ENCODE measurements at places on chromosomes 4 and X.

DNA sequence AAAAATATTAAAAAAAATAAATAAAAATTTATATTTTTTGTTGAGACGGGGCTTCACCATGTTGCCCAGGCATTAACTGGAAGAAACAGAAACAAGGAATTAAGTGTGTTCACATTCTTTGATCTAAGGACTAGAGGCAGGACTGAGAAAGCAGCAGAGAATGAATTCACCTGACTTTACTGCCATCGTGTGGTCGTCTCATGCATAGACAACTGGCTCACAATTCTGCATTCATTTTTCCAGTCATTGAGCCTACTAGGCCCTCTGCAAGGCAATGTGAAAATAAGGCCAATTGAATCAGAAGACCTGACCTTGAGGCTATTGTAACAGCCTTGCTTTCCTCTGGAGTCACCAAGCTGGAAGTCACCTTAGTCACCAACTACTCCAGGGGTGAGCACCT is 37.4 kb downstream of the LHFPL1 start:
- no peak for DNase-seq

- no peak for DNase-seq
Observed at GRCh38 chrX:49925176-49925575, 2.8 kb downstream of the CLCN5 start.

DNA sequence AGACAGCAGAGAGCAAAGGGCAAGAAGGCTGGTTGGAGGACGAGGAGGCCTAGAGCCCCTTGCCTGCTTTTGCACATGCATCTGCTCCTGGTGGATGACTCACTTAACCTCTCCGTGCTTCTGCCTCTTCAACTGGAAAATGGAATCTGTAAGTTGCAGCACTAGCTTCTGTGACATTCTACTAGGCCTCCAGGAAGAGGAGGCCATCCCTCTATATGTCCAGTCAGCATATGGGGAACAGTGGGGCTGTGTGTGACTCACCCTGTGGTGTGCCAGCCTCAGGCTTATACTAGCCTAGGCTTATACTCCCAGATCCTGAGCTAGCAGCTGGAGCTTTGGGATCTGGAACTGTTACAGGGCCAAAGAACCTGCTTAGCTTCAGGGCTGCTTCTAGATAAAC is 36.0 kb downstream of the RTL9 start:
- no peak for DNase-seq

DNA sequence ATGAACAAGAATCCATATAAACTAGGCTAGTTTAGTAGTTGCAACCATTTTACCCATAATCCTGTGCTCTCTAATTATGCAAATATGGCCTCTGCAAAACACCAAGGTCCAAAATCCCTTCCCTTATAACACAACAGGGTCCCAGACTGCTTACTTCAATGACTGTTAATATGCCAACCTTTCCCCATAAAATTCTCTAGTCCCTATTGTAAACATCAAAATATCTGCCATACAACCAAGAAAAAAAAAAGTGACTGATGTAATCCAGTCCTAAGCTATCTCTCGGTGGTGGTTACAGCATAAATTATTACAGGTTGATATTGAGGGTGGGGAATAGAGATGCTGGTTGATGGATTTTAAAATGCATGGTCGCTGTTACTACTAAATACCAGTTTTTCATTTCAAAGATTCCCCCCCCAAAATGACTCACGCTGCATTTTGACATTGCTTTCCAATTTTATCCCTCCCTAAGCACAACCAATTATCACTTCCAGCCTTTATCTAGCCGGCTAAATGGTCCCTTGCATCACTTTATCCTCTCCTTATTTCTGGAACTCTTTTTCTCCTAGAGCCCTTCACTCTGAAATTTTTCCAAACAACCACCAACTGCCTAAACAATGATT is 44.8 kb downstream of the TSPAN5 start:
- DNase-seq, result no peak

- no peak for DNase-seq
Observed at GRCh38 chr4:44522761-44523445, 74.3 kb upstream of the KCTD8 start.

- DNase-seq, result no peak
Observed at GRCh38 chr4:103720661-103721060, 876 bp upstream of the TACR3 start.

- DNase-seq, result no peak
Observed at GRCh38 chrX:122777766-122778165, 406.3 kb upstream of the GRIA3 start.

DNA sequence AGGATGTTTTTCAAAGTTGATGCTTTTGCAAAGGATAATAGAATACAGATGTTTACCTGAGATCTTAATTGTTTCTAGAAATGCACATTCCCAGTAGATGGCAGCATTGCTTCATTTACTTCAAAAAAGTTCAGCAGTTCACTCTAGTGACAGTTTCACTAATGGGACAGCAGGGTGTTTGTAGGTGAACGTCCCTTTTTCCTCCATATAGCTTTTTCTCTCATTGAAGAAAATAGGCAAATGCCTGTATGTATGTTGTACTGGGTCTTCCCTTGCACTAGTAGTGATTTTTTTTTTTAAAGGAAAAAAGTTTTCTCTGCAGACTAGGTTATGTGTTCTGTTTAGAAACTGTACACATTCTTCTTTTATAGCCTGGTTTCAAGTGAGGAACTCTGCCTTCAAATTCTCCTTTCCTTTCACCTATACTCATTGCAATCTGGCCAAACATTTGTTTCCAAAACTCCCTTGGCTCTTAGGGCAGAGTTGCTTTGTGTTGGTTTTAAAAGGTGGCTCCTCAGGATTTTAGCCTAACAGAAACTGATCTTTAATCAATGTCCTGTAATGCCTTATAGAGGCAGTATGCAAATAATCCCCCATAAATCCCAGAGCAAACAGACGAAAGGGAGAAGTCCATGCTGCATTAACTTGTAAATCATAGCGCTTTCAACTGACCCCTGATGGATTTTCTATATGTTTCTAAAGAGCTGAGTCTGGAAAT is 86.3 kb downstream of the EGF start:
- DNase-seq, result no peak

DNA sequence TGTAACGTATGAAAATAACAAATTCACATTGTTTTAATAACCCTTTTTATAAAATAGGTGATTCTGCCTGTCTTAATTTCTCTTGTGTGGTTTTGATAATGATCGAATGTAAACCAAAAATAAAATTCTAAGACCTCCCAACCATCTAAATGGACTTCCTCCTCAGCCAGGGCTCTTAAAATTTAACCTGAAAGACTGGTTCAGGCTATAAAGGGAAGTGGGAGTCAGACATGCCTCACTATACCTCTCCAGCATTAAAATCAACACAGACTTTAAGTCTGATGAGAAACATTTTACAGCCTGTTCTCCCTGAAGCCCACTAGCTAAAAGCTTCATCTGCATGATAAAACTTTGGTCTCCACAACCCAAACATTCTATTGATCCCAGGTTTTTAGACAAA is 97.6 kb upstream of the STIM2 start:
- no peak for DNase-seq

DNA sequence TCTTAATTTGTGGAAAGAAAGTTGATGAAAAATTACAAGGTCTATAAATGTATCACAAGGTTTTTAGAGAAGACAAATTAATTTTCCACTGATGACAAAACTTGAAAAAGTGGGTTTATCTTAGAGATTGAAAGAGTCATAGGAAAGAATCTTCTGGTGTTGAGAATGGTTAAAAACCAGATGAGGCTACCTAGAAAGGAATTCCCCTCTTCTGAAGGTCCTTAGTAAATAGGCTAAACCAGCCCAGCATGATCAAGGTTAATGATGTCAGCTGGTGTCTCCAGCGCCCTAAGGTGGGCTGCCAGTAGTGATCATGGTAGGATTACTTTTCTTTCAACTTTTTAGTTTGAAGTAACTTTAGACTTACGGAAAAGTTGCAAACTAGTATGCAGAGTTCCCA is 71.8 kb upstream of the PGRMC2 start:
- no peak for DNase-seq

- DNase-seq, result no peak
Observed at GRCh38 chr4:41678951-41679350, 69.6 kb downstream of the PHOX2B start.

- DNase-seq, result no peak
Observed at GRCh38 chr4:115101675-115102074, 11.7 kb downstream of the NDST4 start.

DNA sequence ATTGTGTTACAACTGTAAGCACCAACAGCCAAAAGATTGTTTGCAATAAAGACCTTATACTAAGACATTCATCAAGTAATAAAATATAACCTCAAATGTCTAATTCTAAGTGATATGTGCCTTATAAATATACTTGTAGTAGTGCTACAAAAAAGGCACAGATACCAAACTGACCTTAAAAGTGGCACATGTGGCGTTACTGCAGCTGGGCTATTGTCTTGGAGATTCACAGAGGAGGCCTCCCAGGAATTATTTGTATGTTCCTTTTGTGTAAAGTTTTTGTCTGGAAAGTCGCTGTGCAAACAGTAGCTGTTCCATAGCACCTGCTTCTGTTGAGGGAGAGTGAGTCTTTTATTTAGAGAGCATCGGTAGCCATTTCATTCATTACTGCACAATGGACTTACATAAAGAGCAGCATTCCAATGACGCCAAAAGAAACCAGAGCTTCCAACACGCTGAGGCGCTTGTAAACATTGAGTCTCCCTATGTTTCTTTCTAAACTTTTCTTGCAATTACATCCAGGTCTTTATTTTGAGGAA is 143.7 kb downstream of the RPA4 start:
- DNase-seq, result no peak

GRCh38 chr4:76896048-76896447 is 1.9 kb downstream of the SOWAHB start:
- DNase-seq, result no peak

GRCh38 chr4:74659576-74660411 is 134.5 kb downstream of the BTC start:
- no peak for DNase-seq

DNA sequence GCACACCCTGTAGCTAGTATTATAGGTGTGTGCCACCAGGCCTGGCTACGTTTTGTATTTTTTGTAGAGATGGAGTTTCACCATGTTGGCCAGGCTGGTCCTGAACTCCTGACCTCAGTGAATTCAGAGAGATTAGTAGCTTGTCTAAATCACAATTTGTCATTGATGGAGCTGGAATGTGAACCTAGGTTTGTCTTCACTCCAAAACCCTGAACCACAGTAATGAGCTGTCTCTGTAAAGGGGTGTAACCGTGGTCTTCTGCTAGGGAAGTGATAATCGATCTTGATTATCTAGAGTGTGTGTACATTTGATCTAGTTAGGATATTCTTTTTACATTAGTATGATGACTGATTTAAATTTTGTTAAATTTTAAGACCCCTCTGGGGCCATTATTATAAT is 8.3 kb downstream of the ARHGAP10 start:
- no peak for DNase-seq

DNA sequence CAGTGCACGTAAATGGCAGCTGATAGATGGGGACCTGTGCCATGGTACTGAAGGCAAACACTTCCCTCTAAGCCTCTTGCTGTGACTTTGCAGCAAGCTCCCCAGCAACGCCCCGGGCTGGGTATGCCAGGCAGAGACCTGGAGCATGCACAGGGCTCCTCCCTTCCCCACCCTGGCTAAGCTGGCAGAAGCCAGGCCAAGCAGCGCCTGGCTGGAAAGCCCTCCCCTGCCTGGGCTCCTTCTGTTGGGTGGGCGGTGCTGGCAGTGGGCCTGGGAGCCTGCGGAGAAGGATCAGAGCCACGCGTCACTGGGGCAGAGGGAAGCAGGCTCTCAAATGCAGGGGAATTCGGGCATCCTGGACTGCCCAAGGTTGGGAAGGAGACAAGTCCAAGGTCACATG is 3.6 kb downstream of the ATP2B3 start:
- DNase-seq, result no peak

GRCh38 chr4:39754309-39754708 is 56.4 kb downstream of the UBE2K start:
- no peak for DNase-seq

DNA sequence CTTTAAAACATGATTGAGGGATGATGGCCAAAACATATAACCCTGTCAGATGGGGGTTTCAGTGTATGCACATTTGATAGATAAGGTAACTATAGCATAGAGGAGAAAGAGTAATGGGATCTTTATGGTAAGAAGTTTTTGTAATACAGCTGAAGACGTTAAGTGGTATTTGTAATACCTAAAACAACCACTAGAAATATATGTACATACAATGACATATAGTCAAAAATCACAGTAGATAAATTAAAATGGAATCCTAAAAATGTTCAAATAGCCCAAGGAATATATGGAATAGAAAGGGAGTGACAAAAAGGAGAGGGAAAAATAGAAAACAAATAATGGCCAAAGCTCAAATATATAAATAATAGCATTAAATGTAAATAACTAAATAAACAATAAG is 371.3 kb upstream of the FSTL5 start:
- no peak for DNase-seq

DNA sequence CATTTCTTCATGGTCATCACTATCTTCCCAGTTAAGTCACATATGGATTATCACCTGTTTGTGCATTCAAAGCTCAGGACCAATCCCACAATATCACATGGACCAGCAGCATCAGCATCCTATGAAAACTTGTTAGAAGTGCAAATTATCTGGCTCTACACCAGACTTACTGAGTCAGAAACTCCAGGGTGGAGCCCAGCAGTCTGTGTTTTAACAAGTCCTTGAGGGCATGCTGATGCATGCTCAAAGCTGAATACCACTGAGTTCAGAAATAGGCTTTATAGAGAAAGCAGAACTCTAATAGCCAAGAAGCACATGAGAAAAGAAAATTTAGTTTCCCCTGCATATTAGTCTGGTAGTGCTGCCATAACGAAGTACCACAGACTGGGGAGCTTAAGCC is 62.4 kb upstream of the GABRQ start:
- DNase-seq, result no peak

DNA sequence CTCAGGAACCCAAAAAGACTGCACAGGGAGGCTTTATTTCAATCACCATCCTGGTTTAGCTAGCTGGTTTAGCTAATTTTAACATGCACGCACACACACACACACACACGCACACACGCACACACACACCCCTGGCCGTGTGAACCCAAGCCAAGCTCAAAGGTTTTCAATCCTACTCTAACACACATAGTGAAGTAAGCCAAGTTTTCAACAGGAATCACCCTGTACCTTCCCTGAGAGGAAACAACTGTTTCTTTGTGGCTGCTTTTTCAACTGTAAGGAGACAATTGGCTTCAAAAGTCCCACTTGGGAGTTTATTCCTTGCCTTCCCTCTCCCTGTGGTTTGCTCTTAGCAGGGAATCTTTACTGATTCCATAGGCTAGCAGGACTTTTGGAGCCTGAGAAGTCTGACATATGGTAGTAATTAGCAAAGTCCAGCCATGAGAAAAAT is 98.9 kb upstream of the BMP3 start:
- DNase-seq, result no peak

DNA sequence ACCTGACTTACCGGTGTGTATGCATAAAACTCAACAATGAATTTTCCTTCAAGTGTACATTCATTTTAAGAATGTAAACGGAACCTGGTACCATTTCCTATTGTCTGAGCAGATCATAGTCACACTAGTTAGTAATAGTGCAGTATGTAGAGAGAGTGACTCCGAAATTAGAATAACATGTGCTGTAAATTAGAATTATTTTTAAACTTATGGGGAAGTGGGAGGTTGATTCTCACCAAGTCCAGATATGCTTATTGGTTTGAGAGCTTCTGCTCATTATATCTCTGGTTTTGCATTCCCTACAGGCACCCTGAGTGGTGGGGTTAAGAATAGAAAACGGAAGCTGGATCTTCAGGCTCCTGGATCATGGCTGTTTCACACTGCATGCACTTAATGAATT is 39.6 kb downstream of the KLF3 start:
- no peak for DNase-seq

GRCh38 chrX:14079891-14080430 is 50.3 kb upstream of the GEMIN8 start:
- DNase-seq, result no peak
